ENCODE measurements at places on chromosomes 12 and 14.

- DNase-seq: no peak
Measured at GRCh38 chr12:95262808-95263207, 45.2 kb downstream of the VEZT start.

GRCh38 chr12:24911271-24911791 lies 37.6 kb downstream of the BCAT1 start:
- no peak for DNase-seq

DNA sequence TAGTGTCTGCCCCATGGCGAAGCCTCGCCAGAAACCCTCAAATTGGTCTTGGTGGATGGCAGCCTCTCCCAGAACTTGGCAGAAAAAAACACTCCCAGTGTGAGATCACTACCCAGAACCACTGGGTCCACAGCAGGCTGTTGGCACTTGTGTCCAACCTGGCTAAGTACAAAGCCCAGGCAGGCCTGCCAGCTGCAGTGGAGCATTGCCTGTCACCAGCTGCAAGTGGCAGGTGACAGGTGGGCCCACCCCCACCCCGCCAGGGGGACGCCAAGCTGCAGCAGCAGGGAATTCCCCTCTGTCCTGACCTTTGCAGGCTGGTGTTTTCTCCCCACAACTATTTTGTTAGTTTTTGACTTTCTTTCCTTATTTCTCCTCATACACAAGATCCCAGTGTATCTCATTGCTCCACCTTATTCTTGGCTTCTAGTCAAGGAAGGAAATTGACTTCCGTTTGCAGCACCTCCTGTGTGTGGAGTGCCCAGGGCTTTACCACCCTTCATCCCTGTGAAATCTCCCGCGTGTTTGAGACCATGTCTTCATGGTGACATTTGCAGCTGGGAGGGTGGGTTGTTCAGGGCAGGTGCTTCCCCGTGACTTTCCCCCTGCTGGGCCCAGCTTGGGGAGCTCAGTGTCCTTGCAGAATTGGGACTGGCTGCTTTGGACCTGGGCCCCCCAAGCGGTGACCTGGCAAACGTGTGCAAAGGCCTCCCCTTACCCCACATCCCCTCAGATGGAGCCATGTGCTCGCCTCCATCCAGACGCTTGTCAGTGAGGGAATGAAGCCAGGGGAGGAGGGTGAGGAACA lies 73.8 kb upstream of the RIN3 start:
- DNase-seq: no peak

GRCh38 chr12:45729233-45730083 lies at the start of gene ARID2:
TSS of gene ARID2 (plus strand) at chr12:45729706. CDS start at chr12:45729837, 131 bp downstream.
- peak; percentile 42 for DNase-seq

- no peak for DNase-seq
Measured at GRCh38 chr14:65239938-65240296, 137.6 kb upstream of the MAX start.

- DNase-seq: no peak
Measured at GRCh38 chr14:76754586-76754985, 6.7 kb upstream of the VASH1 start.

DNA sequence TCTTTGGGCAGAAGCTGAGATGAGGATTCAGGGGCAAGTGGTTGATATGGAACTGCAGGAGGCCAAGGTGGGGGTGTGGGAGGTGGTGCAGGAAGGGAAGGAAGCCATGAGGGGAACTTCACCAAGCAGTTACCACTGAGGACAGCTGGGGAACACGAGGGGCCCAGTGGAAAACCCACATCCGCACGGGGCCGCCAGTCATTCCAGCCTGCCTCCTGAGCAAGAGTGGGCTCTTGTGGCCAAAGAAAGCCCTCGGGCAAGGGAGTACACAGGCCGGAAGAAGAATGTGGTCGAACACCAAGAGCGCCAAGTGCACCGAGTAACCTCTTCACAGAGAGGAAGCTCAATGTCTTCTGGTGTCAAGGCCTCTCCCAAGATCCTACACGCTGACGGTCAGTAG lies 252.2 kb upstream of the FOXN3 start:
- DNase-seq: no peak

GRCh38 chr12:22459838-22460490 lies 84.4 kb downstream of the C2CD5 start:
- DNase-seq: no peak

DNA sequence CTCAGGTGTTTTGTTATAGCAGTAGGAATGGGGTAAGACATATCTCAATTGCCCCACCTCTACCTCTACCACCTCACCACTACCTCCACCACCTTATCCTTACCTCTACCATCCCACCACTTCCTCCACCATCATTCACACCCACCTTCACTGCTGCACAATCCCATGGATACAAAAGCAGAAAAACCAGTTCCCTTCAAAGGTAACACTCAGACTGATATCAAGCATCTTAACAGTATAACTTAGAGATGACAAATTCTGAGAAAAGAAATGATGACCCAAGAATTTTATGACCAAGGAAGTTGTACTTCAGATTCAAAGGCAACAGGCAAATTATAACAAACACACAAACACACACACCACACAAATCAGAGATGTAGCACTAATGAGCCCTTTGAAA lies 189.4 kb downstream of the NUAK1 start:
- no peak for DNase-seq

- no peak for DNase-seq
Measured at GRCh38 chr14:68630081-68630571, 162.7 kb downstream of the ZFP36L1 start.

GRCh38 chr14:68243450-68244010 lies 424.0 kb downstream of the RAD51B start:
- DNase-seq: no peak

DNA sequence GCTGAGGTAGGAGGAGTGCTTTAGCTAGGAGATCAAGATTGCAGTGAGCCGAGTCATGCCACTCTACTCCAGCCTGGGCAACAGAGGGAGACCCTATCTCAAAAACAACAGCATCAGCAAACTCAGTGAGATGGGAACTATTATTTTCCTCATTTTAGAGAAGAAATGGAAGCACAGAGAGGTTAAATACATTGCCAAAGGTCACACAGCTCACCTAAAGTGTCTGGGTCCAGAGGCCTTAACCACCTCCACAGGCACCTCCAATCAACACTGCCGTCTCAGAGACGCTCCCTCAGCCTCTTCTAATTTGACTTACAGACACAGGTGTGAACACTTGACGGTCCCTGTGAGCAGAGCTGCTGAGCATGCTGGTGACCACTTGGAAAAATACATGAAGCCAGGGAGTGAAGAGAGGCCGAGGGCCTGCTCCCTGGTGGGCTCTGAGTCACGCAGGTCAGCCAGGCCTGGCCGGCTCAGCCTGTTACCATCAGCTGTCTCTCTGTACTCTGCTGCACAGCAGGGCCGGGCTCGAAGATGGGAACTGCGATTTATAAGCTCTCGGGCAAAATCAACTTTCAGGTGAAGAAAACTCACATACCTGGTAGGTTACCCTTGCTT lies 77.5 kb upstream of the RASSF3 start:
- DNase-seq: no peak

DNA sequence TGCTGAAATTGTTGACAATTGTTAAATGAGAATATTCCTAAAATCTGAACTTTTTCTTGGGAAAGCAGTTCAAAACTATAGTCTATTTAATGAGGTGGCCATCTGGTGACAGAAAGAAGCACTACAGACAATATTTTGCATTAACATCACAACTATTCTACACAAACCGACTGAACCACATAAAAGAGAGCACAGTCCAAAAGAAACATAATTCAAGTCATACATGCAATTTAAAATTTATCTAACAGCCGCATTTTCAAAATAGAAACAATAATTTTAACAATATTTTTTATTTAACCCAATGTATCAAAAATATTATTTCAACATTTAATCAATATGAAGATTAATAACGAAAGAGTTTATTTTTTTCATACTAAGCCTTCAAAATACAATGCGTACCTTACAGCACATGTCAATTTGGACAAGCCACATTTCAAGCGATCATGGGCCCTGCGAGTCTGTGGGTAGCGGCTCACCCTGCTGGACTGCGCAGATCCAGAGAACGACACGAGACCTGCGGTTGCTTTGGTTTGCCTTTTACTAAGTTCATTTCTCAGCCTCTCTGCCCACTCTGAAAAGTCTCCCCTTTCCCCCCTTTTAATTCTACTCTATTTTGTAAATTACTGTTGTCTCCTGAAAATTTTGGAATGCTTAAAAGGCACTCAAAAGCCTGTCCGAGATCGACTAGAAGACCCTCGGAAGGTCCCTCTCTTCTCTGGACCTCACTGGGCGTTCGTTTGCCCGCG lies 947 bp upstream of the LRRC9 start:
- DNase-seq: no peak

GRCh38 chr12:126156806-126157574 lies 1091.8 kb downstream of the AACS start:
- DNase-seq: no peak

DNA sequence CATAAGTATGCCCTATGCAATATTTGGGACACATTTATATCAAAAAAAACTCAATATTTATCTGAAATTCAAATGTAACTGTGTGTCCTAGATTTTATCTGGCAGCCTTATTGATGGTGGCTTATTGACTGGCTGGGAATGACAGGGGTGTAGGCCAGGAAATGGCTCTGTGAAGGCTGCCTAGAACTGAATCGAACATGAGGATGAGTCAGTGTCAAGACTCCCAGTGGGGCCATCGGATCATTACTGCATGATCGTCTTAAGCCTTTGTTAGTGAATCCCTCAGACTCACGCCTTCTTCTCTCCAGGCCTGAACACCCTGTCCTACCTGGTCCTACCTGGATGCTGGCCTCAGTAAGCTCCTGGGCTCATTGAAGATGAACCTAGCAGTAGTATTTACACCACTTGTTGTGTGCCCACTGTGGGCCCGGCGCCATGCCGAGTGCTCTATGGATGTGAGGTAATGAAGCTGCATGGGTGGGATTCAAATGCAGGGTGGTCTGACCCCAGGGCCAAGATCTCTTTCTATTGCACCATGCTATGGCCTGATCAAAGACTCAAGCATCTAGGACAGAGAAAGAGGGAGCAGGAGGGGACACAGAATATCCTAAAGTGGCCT lies 21.0 kb upstream of the FAIM2 start:
- DNase-seq: no peak

All from esophagus squamous epithelium (tissue), 5 donors.